ENCODE measurements at places on chromosomes 16 and 17. TPM values are rescaled to one million over a fixed set of nuclear protein-coding genes. Genes with fewer than 3 reads are reported as not detected.

ERCC4 gene
- total RNA-seq: 11.5 TPM

NECAB2 gene
- not detected for total RNA-seq

ST6GALNAC1 gene
- 4.3 TPM for total RNA-seq

- DNase-seq: no peak
These were observed 83.3 kb upstream of the ZKSCAN2 start for GRCh38 chr16:25340973-25341372.

- no peak for DNase-seq
These were observed 54.7 kb upstream of the PVALEF start for GRCh38 chr17:81110488-81111040.

DNA sequence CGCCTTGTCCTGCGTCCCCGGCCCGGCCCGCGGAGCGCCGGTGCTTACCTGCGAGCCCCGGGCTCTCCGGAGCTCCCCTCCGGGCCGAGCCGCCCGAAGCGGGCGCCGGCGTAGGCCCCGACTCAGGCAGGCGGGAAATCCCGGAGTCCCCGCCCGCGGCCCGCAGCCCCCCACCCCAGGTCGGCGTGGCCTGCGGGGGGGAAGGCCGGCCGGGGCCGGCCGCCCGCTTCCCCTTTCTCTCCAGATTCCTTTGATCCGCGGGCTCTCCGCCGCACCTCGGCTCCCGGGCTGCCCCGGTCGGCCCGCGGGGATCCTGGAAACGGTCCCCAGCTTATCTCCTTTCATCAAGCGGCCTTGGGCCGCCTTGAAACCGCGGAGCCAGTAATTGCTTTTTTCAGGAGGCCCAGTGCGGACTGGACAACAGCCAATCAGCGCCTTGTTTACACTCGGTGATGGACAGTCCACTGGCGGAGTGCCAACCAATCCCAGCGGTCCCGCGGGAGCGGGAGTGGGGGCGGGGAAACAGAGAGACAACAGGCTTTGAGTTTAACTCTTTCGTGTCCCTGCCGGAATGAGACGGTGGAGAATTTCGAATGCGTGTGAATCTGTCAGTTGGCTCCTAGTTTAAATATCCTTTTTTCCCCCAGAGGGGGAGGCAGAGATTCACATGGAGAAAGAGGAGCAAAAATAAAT lies 1.4 kb upstream of the BAHCC1 start:
- peak; percentile 100 for DNase-seq

DNA sequence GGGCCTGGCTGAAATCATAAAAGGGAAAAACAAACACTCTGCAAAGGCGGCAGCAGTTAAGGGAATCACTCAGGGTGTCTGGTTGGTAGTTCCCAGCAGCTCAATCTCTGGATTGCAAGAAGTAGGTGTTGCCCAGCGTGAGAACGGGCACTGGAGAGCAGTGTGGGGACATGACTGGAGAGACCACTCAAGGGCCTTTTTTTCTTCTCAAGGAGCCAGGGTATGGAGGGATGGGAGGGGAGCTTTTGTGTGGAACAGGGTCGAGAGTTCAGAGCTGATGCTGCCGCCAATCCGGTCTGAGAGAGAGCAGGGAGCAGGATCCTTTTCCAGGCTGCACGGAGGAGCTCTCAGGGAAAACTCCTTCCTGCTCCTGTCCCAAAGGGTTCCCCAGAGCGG lies 15.2 kb downstream of the SCNN1B start:
- no peak for DNase-seq

Data from gastrocnemius medialis (tissue), 4 donors.